MCF 10A (cell line): ENCODE measurements at places on chromosomes 12 and 14. TPM values are rescaled to one million over a fixed set of nuclear protein-coding genes. Genes with fewer than 3 reads are reported as not detected.

TEDC1 gene
- 11.2 and 17.6 TPM in 2 replicates for total RNA-seq

DNA sequence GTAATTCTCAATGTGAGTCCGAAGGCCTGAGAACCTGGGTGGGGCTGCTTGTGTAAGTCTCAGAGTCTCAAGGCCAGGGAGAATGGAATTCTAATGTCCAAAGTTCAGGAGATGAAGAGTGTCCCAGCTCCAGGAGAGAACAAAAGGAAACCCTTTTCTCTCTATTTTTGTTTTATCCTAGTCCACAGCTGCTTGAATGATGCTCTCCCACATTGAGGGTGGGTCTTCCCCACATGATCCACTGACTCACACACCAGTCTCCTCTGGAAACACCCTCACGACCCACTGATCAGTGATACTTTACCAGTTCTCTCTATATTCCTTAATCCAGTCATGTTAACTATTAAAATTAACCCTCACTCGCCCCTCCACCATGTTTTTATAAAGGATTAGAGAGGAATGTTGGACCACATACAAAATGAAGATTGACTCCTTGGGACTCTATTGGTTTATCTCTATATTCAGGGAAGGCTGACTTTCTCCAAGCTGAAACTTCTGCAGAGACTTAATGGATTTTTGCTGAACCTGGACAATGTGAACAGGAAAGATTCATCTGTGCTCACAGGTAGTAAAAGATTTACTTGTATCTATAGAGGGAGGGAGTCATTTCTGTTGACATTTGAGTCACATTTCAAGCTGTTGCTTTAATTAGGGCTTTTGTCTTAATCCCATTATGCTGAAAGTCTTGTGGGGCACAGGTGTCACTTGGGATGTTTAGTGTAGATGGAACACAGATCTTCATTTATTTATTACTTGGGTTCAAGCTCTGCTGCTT is 1061.0 kb upstream of the TMEM132C start:
- H3K4me1 ChIP-seq: no peaks in the 10 kb centered on the region
- no peak for DNase-seq
- H3K27ac ChIP-seq: no peak overlapping the region

ALDH2 gene
- 0.54 TPM in 1 of 2 replicates, not detected in the other for total RNA-seq

GRCh38 chr14:34713681-34714319 is 593 bp downstream of the CFL2 start:
- peaks cover 33% of the 10 kb centered on the region for H3K36me3 ChIP-seq
- peak overlapping the region; percentile 95 for H3K27ac ChIP-seq
- peak overlapping the region; percentile 86 for H3K4me3 ChIP-seq
- peaks cover 26% of the 10 kb centered on the region for H3K4me1 ChIP-seq
- peak; percentile 59 for DNase-seq
- no peaks in the 10 kb centered on the region for H3K27me3 ChIP-seq
